ENCODE measurements at places on chromosomes 6 and 20.
A peak's percentile ranks its signal among the peaks of the same experiment; 100 is the strongest.

- DNase-seq = no peak
Observed at GRCh38 chr20:48875233-48875913, 46.1 kb upstream of the ARFGEF2 start.

DNA sequence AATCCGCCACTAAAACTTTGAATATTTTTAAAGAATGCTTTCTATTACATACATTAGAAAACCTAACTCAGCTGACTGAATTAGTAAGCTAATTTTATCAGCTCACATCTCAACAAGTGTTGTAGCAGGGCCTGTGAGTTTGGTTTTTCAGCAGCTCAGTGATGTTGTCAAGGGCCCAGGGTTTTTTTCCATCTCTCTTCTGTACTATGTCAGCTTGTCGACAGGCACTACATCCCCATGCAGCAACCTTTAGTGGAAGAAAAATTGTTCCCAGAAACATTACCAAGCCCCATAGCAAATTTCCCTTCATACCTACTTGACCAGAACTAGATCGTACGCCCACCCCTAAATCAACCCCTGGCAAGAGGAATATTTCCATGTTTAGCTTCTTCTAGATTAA is 170.3 kb upstream of the TNFAIP3 start:
- no peak for DNase-seq

DNA sequence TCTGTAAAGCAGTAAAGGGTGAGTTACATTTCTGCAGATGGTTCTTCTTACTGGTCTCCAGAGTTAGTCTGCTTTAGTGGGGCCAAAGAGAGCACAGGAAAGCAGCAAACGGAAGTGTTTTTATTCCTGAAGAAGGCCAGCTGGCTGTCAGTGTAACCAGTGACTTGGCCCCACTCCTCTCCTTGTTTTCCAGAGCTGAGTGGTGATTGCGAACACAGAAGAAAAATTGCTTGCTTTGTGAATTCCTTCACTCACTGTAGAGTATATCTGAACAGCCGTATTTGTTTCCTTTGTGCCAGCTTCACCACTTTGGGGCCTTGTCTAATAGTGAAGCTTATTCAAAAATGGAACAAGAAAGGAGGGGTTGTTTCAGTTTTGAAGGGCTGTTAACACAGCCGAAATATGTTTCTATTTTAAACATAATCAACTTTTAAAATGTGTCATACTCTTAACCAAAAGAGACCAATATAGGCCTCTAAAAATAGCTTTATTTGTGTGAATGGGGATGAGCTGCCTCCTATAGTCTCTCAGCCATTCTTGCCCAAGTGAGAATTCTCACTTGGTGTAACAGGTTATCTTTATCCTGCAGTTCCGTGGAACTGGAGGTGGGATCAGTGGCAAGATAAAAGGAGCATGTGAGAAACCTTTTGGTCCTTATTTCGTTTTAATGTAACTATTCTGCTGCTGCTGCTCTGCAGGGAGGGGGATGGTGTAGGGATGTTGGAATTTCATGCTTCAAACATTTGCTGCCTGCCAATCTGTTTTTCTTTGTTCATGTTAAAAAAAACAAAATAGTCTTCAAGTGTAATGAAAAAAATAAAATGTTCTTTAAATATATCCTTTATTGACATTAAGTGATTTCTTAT is 37.8 kb downstream of the ZC2HC1B start:
- DNase-seq = no peak

GRCh38 chr6:158560836-158561320 is 987 bp downstream of the TMEM181 start:
- DNase-seq = no peak

DNA sequence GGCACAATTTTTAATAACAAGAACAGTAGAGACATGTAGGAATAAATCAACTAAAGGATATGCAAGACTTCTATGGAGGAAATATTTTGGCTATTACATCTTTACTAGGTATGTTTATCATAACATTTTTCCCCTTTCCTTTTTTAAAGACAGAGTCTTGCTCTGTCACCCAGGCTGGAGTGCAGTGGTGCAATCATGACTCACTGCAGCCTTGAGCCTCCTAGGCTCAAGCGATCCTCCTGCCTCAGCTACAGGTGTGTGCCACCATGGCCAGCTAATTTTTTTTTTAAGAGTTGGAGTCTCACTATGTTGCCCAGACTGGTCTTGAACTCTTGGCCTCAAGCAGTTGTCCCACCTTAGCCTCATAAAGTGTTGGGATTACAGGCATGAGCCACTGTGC is 37.0 kb downstream of the AKAP7 start:
- no peak for DNase-seq

- no peak for DNase-seq
Observed at GRCh38 chr6:112413780-112414179, 66.7 kb downstream of the RFPL4B start.

DNA sequence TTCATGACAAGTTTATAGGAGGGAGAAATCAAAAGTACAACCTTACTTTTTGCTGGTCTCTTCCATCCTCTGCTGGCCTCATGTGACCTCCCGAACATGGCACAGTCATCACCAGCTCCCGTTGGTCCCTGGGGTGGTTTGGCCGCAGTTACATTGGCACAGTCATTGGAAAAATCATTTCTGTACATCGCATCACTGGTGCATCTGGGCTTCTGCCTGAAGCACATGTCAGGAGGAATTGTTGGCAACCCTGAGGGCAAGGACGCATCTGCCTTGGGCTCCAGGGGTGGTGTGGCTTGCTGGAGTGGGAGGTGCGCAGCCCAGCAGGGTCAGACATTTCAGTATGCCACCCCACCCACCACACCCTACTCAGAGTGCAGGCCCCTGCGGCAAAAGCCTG is 162.9 kb upstream of the SLC24A3 start:
- no peak for DNase-seq

DNA sequence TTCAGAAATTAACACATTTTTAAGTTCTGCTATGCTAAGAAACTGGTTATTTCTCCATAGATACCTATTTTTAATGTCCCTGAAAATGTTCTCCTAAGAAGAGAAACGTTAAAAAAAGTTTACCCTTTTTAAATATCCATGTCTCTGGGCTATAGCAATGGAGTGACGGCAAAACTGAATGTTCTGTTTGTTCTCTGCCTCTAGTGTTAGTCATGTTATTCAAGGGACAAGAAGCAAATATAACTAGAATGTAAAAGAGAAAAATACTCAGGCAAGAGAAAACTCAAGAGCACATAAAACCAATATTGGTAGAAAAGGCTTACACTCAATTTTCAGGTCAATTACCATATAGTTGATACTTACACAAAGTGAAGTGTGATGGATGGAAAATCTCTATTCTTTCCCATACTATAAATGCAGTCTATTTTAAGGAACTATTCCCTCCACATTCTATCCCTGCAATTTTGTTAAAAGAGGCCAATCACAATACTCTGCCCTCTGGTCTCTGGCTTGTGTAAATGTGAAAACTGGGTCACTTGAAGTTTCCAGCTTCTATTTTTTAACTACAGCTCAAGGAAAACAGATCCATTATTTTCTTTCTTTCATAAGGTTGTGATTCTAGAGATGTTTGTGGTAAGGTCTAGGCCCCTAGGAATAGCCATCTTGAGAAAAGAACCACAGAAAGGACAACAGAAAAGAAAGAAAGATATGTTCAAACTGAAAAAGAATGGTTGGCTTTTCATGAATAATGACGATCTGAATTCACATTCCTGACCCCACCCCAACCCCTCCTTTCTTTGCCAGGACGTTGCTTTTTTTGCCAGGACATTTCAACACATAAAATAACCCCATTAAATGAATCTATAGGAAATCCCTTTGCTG is 200.3 kb upstream of the FAM83B start:
- DNase-seq = no peak

DNA sequence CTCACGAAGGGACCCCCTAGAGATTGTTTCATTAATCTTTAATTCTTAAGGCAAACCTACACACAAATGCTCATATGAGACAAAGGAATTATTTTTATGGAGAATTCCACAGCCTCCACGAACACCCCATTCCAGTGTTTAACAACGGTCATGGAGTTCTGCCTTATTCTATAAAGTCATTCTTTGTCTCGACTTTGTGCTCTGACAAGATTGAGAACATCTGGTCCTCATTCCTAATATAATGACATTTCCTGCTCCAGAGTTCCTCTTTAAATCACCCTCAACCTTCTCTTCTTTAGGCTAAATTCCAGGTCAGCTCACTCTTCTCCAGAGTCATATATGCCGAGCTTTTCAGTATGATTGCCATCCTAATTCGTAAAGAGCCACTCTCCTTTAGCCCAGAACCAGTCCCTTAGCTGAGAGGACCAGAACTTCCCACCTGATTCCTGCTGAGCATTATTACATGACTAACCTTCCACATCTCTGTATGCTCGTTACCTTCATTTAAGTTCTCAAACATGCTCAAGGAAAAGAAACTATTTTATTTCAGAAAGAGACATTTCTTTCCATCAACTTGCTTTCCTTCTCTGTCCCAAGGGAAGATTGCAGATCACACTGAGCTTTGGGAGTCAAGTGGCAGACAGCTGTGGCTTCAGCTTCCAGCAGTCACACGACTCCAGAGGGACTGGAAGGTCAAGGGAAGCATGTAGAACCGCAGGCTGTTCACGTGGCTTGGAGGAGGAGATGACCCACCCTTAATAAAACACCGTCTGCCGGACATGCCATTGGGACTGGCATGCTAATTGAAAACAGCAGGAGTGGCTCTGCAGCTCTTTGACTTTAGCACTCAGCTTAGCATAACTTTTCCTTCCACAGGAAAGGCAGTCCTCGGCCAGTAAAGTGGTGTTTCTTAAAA is 467.1 kb upstream of the HSF2 start:
- DNase-seq = no peak

- no peak for DNase-seq
Observed at GRCh38 chr6:52516943-52517342, 59.9 kb downstream of the TRAM2 start.

- DNase-seq = peak; percentile 25
Observed at GRCh38 chr20:62651285-62652021, 9.2 kb downstream of the SLCO4A1 start.

DNA sequence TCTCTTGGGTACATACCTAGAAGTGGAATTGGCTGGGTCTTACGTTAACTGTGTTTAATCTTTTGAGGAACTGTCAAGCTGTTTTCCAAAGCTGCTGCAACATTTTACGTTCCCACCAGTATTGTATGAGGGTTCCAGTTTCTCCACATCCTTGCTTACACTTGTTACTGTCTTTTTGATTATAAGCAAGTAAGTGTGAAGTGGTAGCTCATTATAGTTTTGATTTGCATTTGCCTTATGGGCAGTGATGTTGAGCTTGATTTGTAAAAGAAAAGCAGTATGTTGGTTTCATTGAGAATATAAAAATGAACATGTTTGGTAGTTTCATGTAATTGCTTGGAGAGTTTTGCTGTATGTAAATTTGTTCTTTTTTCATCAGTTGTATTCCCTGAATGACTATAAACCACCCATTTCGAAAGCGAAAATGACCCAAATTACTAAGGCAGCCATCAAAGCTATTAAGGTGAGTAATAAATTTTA is 40.4 kb downstream of the SCAF8 start:
- no peak for DNase-seq

DNA sequence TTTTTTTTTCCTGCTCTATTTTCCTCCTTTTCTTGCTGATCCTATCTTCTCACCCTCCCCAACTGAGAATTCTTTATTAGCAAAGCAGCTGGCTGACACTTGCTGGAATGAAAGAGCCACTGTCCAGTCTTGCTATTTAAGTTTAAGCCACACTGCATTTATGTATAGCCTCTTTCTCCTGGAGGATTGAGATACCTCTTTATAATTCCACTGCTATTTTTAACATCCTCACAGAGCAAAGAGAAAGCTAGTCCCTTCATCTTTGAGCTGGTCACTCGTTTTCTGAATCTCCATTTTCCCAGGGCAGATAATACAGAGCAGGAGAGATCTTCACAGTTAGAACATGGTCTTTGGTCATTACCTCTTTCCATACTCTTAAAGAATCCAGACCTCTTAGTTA is 36.0 kb upstream of the EEF1A1 start:
- no peak for DNase-seq

DNA sequence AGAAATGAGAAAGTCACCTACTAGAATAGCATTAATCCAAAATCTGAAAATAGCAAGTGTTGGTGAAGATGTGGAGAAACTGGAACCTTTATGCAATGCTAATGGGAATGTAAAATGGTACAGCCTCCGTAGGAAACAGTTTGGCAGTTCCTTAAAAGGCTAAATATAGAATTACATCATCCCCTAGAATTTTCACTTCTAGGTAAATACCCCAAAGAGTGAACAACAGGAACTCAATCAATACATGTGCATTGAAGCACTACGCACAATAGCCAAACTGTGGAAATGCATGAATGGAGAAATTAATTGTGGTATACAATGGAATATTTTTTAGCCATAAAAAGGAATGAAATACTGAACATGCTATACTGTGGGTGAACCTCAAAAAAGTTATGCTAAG is 982.0 kb upstream of the FLRT3 start:
- DNase-seq = no peak

DNA sequence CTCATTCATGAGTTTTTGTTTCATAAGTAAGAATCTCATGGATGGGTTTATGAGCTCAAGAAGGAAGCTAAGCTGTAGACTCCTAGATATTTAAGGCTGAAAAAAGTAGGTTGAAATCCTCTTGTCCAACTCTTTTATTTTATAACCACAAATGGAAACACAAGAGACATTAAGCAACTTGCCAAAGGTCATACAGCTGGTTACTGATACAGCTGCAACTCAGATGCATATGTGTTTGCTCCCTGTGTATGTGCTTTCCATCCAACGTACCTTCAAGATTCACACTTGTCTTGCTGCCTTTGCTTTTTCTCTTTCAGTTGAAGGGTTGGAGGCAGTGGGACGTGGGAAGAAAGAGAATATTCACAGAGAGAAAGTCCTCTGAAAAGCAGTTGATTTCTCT is 153.5 kb upstream of the STMND1 start:
- DNase-seq = no peak

DNA sequence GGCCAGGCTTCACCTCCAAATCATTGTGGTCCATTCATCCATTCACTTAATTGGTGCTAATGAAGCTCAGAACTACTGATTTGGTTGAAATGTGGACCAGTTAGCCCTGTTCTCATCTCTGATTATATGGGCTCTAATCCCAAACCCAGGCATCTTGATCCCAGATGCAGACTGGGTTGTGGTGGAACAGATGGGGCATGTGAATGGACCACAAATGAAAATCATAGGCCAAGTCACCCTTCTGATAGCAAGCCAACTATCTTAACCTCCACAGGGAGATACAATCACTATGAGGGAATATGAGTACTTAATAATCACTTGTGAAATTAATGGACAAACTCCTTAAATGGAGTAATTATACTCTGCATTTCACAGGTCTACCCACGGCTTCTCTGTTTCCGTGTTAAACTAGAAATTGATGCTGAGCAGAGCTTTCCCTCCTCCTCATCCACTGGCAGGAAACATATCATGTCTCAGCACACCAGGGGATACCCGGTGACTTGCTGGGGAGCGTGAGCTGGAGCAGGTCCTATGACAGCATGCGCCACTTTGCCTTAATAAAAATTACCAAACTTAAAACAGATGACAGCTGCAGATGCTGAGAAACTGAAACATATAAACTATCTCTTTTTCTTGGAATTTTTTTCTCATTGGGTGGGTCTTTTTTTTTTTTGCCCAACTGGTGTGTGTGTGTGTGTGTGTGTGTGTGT is 108.8 kb upstream of the HEY2 start:
- DNase-seq = no peak

GRCh38 chr20:2093159-2093781 is 8.4 kb upstream of the STK35 start:
- no peak for DNase-seq
